ENCODE measurements at places on chromosomes 12 and 14. TPM values are rescaled to one million over a fixed set of nuclear protein-coding genes. Genes with fewer than 3 reads are reported as not detected.

CYP27B1 gene
- total RNA-seq, result 0.19 TPM

ACRBP gene
- under 0.01 TPM for total RNA-seq

MGST1 gene
- total RNA-seq, result 54.4 TPM

JAG2 gene
- 0.58 TPM for total RNA-seq

L2HGDH gene
- total RNA-seq, result 5.4 TPM

RFC5 gene
- total RNA-seq, result 28.8 TPM

TAS2R19 gene
- 7.3 TPM for total RNA-seq

ZNF384 gene
- total RNA-seq, result 9.0 TPM

PNP gene
- total RNA-seq, result 164 TPM

OR6C2 gene
- total RNA-seq, result not detected

PRB2 gene
- total RNA-seq, result not detected

HCAR2 gene
- not detected for total RNA-seq

TFCP2 gene
- total RNA-seq, result 9.9 TPM

MIP gene
- total RNA-seq, result 0.19 TPM

GZMH gene
- total RNA-seq, result not detected

TTC8 gene
- total RNA-seq, result 29.0 TPM

PRH2 gene
- total RNA-seq, result not detected

POTEG gene
- not detected for total RNA-seq

OR11G2 gene
- total RNA-seq, result not detected
